Hematopoietic multipotent progenitor cell treated with erythropoietin and hydrocortisone succinate and interleukin-3 and kit ligand, for 6 days (in vitro differentiated cells): ENCODE measurements at places on chromosomes 1 and 21.

DNA sequence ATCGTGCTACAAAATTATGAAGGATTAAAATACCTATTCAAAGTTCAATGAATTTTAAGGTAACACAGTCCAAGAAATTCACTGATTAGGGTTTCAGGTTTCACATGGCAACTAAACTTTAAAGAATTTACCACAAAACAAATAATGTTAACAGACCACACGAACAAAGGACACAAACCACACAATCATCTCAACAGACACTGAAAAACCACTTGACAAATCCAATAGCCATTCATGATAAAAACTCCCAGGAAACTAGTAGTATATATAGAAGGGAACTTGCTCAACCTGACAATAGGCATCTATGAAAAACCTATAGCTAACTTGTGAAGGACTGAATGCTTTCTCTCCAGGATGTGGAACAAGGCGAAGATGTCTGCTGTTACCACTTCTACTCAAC, 21.1 kb upstream of the SH2D5 start:
- no peak for DNase-seq

DNA sequence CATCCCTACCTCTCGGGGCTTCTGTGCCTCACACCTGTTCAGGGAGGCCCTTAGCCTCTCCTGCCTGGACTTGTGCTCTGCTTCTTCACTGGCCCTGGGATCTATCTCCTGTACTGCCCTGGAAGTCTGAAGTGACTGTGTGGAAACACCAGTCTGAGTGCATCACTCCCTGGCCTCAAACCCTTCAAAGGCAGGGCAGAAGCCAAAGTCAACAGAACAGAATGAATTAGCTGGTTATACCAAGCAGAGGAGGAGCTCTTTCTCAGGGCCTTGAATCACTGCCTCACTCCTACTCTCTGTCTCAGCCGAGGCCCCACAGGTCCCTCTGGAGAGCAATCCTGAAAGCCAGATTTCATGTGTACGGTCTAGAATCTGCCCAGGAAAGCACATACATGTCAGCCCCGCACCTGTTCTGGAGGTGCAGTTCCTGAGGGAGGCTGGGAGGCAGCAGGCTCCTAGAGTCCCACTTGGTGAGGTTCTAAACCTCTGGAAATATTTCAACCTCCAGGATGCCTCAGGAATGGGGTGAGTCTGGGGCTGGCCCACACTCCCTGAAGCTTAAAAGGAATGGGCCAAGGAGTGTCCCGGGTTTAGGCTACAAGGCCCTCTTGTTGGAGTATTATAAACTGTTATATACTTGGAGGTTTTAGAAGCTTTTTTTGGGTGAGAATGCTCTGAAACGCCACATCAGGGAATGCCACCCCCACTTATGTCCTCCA, 98.3 kb downstream of the ABCA4 start:
- no peak for DNase-seq

DNA sequence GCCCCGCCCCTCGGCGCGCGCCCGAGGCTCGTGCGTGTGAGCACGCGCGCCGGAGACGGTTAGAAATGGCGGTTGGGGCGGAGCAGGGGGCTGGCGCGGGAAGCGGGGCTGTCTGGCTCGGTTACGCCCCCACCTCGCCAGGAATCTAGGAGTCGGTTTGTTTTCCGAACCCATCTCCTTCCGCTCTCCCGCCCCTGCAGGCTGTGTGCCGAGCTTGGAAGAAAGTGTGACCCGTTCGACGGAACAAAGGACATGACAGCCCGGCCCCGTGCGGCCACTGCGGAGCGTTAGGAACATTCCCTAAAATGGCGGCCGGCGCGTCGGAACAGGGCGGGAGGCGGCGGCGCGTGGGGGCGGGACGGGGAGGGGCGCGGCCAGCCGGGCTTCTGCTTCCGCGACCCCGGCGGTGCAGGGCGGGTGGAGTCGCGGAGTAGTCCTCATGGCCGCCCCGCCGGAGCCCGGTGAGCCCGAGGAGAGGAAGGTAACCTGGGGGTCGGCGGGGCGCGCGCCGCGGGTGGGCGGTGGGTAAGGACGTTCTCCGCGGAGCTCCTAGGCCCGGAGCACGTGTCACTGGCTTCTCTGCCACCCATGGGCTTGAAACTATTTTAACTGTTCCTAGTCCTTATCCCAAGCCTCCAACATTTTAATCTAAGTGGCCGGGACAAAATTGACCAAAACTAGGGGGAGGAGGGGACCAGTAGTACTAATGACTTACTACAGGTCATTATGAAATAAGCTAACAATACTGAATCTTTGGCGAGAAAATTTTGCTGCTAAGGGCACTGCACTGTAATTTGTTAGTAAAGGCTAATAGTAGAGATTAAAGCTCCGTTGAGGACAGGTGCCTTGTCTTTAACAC, at the start of gene COX20:
TSS of gene COX20 (plus strand) at position 383 of the 859 bp plus-strand sequence. CDS start at position 440, 57 bp downstream.
- peak; percentile 93 for DNase-seq

- no peak for DNase-seq
Measured at GRCh38 chr1:205329719-205330118, 8.2 kb upstream of the NUAK2 start.

GRCh38 chr1:183911285-183911684, 106.4 kb downstream of the RGL1 start:
- peak; percentile 32 for DNase-seq

GRCh38 chr1:31650161-31651088, 5.7 kb upstream of the PEF1 start:
- DNase-seq = no peak
